ENCODE measurements at places on chromosomes 1 and 21.

DNA sequence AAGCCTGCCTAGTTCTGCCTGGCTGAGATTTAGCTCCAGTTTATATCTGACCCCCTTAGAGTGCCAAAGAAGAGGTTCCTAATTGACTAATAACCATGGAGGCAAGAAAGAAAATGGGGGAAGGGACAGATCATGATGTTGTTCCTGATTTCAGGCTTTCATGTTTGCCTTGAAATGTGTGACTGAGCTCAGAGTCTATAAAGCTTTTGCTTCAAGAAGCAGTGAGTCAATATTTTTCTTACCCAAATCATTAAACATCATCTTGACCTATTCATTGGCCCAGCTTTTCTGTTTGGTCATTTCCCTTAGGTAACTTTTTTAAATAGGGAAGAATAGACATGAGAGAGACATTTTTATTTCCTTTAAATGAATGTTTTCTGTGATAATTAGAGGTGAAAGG, 55.9 kb downstream of the HHAT start:
- DNase-seq, result no peak

GRCh38 chr1:229094476-229095311, 176.2 kb upstream of the RAB4A start:
- DNase-seq, result no peak

GRCh38 chr1:21534674-21535378, 25.6 kb downstream of the ALPL start:
- DNase-seq, result peak; percentile 1

DNA sequence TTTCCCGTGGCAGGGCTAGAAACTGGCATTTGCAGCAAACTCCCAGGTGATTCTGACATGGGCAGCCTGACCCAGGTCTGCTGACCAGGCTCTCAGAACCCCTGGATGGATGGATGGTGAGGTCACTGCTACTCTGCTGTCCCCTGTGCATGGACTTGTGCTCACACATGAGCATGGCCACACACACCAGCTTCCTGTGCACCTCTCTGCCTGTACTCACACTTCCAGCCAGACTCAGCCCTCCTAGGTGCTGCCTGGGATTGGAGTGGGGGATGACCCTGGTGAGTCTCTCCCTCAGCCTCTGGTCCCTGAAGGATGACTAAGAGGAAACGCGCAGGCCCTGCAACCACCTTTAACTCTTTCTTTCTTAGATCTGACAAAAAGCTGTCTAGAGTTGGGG, 361.1 kb downstream of the HHAT start:
- no peak for DNase-seq

GRCh38 chr1:29703596-29704370, 467.5 kb downstream of the PTPRU start:
- DNase-seq, result no peak

GRCh38 chr1:41461790-41462679, 22.4 kb downstream of the EDN2 start:
- no peak for DNase-seq

GRCh38 chr1:48055876-48056764, 58.9 kb upstream of the TRABD2B start:
- no peak for DNase-seq

- DNase-seq, result no peak
Observed at GRCh38 chr1:27552911-27553420, 51.0 kb downstream of the AHDC1 start.

- DNase-seq, result peak; percentile 49
Observed at GRCh38 chr1:86197206-86197855, 40.8 kb upstream of the COL24A1 start.

DNA sequence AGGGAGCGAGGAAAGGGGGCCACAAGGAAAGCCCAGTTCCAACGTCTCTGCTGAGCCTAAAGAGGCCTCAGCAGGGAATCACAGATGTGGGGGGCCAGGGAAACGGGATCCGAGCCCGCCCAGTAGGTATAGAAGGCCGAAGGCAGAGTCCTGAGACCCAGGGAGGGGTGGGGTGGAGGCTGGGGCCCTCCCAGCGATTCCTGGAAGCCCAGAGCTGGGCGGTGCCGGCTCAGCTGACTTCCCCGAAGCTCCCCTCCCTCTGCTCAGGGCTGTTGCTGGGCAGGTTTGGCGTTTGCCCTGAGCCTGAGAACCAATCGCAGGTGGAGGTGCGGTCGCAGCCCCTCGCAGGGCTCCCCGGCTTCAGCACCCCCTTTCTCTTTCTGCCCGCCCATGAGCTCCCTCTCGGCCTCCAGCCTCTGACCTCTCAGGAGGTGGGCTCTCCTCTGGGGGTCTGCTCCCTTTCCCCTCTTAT, 12.8 kb downstream of the ADAMTSL4 start:
- peak; percentile 38 for DNase-seq

- no peak for DNase-seq
Observed at GRCh38 chr1:247324923-247325322, 6.7 kb downstream of the ZNF496 start.

DNA sequence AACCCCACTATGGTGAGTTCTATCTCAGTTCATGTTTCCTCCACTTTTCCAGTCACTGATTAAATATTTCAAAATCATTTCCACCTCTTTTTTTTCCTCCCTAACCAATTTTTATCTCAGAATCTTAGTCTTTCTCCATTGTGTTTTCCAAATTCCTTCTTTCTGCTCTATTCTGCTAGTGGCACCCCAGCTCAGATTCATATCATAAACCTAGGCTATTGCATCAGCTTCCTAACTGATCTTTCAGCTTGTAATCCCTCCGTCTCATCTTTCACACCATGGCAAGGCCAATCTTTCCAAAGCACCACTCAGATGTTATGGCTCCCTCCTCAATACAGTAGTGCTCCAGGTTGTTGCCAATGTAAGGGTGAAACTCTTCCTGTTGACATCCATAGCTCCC, 631.9 kb downstream of the PLPP3 start:
- DNase-seq, result no peak

DNA sequence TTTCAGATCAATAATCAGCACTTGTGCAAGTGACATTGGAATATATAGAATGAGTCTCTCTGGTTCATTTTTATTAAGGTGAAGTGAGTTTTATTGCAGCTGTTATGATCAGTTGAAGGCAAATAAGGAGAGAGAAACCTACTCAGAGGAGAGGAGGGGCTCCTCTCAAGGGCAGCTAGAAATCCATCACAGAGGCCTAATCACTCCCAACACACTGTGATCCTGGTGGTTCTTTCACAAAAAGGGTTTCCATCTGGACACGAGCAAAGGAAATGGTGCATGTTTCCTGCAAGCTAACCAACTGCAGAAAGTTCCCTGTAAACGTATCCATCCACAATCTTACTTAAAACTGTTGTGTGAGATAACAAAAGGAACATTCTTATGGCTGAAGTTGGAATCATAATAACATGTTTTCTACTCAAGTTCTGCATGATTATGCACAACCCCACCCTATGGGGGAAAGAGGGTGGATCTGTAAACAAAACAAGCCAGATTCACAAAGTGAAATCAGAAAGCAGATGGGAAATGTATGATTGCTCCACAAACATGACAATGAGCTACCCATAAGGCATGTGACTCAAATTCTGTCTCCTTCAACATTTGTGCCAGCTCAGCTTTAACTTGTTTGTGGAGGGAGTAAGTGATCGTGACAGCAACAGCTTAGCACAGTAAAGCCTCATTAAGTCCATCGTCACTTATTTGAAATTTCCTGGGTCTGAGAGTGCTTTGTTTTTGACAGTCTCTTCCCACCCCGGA, 141.2 kb upstream of the ST6GALNAC5 start:
- DNase-seq, result no peak

GRCh38 chr1:116224561-116224960, 113.4 kb downstream of the MAB21L3 start:
- peak; percentile 81 for DNase-seq

DNA sequence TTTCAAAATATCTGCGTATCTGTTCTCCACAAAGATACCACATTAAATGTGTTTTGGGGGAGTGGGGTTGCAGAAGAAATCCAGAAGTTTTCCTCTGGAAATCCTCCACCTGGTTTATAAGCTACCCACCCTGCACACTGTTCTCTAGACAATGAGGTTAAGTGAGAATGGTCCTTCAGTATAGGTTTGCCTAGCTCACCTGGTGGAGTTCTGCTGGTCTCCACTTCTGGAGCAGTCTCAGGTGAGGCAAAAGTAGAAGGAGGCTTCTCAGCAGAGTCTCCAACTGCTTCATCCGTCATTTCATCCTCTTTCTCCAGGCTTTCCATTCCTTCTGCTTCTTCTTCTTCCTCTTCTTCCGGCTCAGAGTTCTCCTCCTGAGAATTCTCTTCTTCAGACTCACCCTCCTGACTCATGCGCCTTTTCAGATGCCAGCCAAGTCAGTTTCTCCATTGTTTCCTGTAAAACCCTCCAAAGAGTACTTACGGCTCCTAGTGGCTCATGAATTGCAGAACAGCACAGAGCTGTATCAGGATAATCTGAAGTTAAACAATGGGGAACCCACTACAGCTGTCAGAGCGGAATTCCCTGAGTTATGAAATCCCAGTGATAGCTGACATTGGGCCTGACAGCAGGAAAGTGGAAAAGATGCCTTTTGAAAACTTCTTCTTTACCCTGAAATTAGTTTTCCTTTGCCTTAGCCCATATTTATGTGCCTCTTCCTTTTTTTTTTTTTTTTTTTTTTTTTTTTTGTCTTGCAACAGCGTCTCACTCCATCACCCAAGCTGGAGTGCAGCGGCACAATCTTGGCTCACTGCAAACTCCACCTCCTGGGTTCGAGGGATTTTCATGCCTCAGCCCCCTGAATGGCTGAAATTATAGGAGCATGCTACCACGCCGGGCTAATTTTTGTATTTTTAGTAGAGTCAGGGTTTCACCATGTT, 38.5 kb downstream of the MSTO1 start:
- DNase-seq, result no peak

DNA sequence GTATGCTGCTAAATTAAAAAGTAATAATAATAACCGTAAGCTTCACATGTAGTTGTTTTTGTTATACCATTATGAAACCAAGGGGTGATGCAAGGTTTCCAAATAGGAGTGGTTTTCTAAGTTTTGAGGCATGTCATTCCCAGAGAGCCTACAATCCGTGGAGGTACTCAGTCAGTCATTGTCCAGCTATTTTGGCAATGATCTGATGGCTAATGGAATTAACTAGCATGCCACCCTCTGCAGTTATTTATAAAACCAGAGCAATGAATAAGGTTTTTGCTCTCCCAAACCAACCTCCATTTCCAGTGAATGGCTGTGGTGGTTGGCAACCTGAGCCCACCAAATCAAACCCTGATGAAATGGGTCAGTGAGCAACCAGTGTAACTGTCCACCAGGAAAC, 106.4 kb downstream of the TBX15 start:
- no peak for DNase-seq

DNA sequence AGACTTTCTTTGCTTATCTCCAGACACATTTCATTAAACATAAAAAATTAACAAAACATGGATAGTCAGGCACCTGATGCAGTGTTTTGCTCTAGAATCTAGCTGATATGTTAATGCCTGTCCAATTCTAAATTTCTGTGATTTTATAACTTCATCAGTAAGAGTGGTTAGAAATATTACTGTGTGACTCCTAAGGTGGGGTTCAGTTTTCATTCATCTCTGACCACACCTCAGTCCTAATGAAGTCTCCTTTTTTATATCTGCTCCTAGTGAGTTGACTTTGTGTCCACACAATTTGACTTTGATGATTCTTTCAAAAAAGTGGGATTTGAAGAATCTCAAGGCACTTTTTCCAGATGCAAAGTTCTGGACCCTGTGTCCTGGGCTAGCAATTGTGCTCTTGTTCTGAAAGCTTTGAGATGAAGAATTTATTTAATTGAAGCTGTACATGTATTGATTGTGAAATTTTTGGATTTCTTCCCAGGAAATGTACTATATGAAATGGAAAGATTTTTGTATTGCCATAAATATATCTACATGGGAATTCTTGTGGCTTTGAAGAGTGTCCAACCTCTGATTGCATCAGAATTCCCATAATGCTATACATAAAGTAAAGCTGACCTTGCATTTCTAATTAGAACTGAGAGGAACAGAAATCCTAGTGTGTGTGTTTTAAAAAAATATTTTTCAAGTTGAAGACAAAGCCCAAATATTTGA, 111.2 kb downstream of the GIPC2 start:
- DNase-seq, result no peak

DNA sequence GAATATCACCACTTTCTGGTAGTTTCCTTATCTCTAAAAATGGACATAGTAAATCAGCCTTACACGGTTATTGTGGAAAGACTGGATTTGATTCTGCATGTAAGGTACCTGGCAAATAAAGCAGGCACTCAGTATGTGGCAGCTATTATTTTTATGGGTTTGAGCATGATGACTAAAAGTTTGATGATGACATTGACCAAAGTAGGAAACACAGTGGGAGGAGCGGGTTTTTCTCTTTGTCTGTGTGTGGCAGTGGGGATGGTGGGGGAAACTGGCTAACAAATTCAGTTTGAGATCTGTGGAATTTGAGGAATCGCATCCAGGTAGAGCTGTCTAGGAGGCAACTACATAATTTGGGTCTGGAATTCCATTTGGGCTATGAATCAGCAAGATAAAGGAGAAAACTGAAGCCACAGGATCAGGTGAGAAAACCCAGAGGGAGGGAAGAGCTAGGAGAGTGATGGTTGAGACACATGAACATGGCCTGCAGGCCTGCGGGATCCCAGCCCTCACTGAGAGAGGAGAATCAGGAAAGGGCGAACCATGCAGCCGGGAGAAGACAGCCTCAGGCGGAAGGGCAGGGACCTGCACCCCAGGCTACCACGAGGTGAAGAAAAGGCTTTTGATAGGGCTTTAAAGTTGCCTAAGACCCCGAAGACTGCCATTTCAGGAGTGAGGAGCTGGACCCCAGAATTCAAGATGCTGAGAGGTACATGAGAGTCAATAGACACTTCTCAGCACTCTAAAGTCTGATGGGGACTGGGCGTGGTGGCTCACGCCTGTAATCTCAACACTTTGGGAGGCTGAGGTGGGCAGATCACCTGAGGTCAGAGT, 52.2 kb downstream of the MEF2D start:
- no peak for DNase-seq

DNA sequence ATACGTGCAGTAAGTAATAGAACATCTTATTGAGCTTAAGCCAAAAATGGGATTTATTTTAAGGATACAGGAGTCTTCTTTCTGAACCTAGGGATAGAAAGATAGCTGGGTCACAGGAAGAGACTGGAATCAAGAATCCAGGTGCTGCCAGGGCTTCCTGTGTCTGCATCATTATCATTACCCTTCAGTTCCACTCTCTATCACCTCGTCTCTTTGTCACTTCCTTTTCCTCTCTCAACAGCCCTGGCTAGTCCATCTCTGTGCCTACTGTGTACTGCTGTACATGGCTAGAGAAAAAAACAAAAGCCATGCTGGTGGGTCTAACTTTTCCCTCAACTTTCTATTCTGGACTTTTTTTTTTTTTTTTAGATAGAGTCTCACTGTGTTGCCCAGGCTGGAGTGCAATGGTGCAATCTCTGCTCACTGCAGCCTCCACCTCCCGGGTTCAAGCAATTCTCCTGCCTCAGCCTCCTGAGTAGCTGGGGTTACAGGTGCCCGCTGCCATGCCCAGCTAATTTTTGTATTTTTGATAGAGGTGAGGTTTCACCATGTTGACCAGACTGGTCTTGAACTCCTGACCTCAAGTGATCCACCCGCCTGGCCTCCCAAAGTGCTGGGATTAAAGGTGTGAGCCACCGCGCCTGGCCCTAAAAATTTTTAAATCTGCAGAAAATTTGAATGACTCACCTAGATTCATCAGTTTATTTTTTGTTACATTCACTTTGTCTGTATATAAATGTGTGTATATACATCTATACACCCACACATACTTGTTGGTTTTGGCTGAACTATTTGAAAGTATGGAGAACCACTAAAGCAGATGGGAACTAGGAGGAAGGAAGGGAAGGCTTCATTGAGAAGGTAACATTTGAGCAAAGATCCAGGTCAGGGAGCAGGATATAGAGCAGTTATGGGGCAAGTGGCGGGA, 31.9 kb downstream of the UBE4B start:
- DNase-seq, result no peak

GRCh38 chr1:31503570-31503969, 72.7 kb upstream of the TINAGL1 start:
- DNase-seq, result no peak

GRCh38 chr1:167617153-167618147, 12.6 kb upstream of the RCSD1 start:
- no peak for DNase-seq

Measured in NCI-H524 treated with DMSO at 0.1 percent for 48 hours (cell line).